Posterior vena cava (tissue), 2 donors: ENCODE measurements at places on chromosomes 6 and 20. TPM values are rescaled to one million over a fixed set of nuclear protein-coding genes. Genes with fewer than 3 reads are reported as not detected.
A peak's percentile ranks its signal among the peaks of the same experiment; 100 is the strongest.

DNA sequence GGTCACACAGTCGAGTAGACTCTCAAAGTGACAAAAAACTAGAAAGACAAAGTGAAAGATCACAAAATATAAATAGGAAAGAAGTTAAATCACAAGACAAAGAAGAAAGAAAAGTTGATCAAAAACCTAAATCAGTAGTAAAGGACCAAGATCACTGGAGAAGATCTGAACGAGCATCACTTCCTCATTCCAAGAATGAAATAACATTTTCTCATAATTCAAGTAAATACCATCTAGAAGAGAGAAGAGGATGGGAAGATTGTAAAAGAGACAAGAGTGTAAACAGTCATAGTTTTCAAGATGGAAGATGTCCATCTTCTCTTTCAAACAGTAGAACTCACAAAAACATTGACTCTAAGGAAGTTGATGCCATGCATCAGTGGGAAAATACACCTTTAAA lies 31.6 kb upstream of the GJA10 start:
- no peak for DNase-seq

DNA sequence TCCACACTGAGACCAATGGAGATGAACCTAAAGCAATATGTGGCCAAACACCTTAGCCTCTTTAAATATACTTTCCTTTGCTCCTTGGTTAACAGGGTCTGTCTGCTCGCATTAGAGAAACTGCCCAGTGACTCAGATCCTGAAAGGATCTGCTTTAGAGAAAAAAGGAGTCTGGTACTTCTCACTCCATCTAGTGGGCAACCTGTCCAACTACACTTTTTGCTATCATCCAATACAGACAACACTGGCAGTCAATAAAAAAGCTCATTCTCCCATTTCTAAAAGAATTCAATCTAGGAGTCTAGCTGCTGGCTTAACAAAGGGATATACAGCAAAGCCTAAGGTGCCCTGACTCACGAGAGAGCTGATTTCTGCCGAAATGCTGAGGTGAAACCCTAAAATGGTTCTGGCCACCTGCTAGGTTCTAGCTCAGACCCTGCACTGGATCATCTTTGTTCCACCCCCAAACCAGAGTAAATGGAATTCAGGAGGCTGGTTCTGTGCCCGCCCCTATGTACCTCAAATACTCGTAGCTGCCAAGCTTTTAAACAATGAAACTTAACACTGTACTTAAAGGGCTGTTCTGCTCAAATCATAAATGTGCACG lies 11.5 kb downstream of the GNL1 start:
- DNase-seq: no peak

DNA sequence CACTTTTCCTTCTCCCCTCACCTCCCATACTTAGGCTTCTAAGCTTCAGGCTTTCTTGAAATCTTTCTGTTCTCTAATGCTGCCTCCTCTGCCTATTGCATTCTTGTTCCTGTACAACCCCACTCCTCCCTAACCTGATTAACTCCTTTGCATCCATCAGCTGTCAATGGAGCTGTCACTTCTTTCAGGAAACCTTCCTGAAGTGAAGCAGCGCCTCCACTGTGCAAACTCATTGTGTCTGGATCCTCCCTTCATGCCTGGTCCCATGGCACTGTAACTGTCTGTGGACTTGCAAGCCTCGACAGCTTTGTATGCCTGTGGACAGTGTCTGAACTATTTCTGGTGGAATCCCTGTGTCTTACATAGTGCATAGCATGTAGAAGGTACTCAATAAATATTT lies 185.0 kb downstream of the HS3ST5 start:
- no peak for DNase-seq

DNA sequence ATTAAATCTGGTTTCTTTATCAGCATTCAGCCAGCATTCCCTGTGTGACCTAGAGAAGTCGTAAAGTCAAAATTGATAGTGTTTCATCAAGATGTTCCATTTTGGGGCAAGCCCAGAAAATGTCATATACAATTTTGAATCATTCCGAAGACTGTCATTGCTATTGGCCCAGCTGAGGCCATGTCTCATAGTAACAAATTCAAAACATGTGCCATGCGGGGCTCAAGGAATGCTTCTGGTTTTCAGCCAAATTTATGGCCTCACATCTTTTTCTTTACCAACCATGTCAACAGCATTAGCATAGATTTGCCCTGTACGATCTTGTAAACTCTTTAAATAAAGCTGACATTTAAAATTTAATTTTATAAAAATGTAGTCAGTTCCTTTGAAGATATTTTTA lies 314.7 kb downstream of the PAX1 start:
- no peak for DNase-seq

GRCh38 chr6:157944983-157945931 lies 36.4 kb upstream of the SYNJ2 start:
- DNase-seq: no peak

DNA sequence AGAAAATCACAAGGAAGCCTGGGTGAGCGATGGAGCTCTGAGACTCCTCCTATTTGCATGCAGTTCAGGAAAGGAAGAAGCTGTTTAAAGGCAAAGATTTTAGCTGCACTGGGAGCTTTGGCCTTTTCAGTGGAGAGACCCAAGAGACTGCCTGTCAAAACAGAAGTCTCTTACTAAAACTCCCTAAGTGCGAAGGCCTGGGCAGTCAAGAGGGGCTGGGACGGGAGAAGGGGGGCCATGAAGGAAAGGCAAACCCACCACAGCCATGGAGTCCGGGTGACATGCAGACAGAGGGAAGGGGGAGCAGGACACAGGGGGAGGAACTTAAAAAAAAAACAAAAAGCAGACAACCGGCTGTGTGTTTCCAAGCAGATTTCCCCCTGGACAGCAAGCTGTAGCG lies 537.6 kb upstream of the NOX3 start:
- no peak for DNase-seq

GRCh38 chr20:4713401-4713800 lies 8.3 kb upstream of the PRND start:
- DNase-seq: no peak

GRCh38 chr6:158666628-158667359 lies 16.9 kb downstream of the SYTL3 start:
- DNase-seq: no peak

GRCh38 chr6:35317483-35318195 lies 20.0 kb downstream of the DEF6 start:
- no peak for DNase-seq

DNA sequence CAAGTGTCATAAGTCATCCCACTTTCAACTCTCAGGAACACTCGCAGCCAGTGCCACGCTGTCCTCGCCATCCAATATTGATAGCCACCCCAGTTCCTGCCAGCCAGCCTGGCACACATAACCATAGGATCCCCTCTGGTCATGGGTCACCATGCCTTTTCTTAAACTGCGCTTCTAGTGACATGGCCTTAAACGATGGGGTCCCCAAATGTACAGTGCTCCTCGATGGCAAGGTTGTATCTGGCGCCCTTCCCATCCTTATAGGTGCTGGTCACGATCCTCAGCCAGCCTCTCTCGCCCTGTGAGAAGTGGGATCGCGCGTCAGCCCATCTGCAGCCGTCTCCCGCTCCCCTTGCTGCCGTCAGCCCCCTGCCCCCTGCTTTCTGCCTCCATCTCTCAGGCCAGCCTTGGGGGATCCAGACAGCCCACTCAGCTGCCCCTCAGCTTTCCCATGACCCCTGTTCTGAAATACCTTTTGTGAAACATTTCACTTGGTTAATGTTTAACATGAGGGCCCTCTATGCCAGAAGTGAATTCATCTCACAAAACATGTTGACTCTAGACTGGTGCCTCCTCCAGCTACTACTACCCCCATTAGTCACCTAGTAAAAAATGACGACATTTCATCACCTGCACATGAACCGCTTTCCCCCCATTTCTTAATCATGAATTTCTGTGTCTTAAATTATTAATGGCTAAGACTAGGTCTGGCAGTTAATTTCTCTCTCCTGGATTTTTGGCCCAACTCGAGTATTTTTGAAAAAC lies 11.4 kb downstream of the CTSZ start:
- DNase-seq: peak; percentile 49

- DNase-seq: no peak
These were observed 148.5 kb downstream of the HDGFL1 start for GRCh38 chr6:22717915-22718314.

DNA sequence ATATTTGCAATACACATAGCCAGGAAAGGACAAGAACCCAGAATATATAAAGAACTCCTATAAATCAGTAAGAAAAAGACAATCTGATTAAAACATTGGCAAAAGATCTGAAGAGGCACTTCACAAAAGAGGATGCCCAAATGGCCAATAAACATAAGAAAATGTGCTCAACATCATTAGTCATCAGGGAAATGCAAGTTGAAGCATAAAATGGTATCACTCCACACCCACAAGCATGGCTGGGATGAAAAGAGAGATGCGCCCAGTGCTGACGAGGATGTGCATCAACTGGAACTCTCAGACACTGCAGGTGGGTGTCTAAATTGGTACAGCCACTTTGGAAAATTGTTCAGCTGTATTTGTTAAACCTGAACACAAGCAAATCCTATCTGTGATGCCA lies 42.4 kb upstream of the MLN start:
- no peak for DNase-seq

The BPIFB1 gene
- not detected for total RNA-seq

The GJA10 gene
- not detected for total RNA-seq

The TFAP2B gene
- not detected for total RNA-seq

The MAPK13 gene
- total RNA-seq: 10.1 TPM

The TINAG gene
- total RNA-seq: not detected

The JAG1 gene
- 84.2 TPM for total RNA-seq

The POM121L2 gene
- not detected for total RNA-seq

The RSPO4 gene
- 0.24 TPM for total RNA-seq
